ENCODE measurements at places on chromosomes 3 and 15.
A peak's percentile ranks its signal among the peaks of the same experiment; 100 is the strongest.

DNA sequence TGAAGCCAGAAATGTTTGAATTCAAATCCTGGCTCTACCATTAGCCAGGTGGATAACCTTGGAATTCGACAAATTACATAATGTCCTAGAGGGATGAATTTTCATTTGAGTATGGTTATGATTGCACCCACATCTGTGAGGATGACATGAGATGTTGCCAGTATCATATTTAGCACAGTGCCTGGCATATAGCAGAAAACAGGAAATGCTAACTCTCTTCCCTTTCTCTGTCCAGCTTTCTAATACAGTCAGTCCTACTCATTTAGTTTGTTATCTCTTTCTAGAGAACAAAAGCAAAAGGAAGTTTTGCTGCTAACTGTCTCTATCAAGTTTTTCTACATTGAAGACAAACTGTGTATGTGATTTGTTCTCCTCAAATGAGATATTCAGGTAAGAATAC, 231.7 kb downstream of the CPNE4 start:
- DNase-seq, result no peak

GRCh38 chr3:10758304-10759037, 57.6 kb upstream of the SLC6A11 start:
- DNase-seq, result peak; percentile 36

- DNase-seq, result no peak
Observed at GRCh38 chr3:25768851-25769250, 14.4 kb downstream of the NGLY1 start.

GRCh38 chr15:34818526-34818925, 23.2 kb upstream of the ACTC1 start:
- no peak for DNase-seq

DNA sequence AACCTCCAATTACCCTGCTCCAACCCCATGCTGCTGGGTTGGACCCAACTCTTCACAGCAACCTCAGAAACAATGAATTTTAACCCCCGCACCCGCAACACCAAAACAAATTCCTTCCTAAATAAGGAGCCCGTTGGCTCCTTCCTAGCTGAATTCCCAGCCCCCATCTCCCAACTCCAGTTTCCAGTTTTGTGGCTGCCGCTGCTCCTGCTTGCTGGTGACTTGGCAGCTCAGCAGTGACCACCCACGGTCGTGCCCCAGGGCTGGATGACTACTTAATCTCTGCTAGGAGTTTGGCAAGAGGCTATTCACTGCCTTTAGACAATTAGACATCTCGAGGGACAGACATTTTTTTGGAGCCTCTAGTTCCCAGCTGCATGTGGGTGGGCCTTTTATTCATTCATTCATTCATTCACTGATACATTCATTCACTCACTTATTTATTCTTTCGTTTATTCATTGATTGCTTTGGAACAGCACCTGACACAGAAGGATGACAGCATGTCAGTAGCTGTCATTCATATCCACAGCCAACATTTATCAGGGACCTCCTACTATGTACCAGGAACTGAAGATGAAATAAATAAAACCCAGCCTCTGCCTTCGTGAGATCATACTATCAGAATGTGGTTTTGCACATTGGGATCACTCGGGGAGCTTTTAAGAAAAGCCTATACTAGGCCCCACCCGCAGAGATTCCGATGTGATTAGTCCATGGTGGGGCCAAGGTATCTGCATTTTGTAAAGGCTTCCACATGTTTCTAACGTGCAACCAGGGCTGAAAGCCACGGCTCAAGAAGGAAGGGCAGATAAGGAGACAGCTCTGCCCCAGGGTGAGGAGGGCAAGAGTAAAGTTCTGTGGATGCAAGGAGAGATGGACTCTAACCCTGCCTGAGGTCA, 256.5 kb downstream of the SHQ1 start:
- DNase-seq, result no peak

- peak; percentile 78 for DNase-seq
Observed at GRCh38 chr15:99507504-99508310, 58.1 kb upstream of the MEF2A start.

DNA sequence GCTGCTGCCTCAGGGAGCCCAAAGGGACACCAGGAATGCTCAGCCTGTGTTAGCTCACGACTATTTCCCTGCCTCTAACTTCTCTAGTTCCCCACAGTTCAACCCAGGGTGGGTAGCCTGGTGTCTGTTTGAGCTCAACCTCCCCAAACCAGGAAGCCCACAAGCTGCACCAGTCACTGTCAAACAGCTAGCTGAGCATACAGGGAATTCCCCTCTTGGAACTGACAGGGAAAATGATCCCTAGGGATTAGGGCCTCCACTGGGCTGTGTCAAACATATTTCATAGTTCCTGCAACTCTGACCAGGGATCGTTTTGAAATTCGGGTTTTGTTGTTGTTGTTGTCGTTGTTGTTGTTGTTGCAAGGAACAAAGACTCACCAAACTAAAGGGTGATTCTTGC, 147.1 kb upstream of the ICE2 start:
- DNase-seq, result no peak

GRCh38 chr3:23940775-23941174, 4.3 kb upstream of the NR1D2 start:
- DNase-seq, result no peak

All from heart left ventricle (tissue), 16 donors.